ENCODE measurements at places on chromosomes 16 and 17.

GRCh38 chr16:30009990-30010843 lies 610 bp downstream of the DOC2A start:
- H3K27me3 ChIP-seq = peaks cover 20% of the 10 kb centered on the region
- H3K4me3 ChIP-seq = peak overlapping the region; percentile 67
- no peak overlapping the region for H3K27ac ChIP-seq
- H3K4me1 ChIP-seq = peaks cover 12% of the 10 kb centered on the region
- H3K36me3 ChIP-seq = no peaks in the 10 kb centered on the region

DNA sequence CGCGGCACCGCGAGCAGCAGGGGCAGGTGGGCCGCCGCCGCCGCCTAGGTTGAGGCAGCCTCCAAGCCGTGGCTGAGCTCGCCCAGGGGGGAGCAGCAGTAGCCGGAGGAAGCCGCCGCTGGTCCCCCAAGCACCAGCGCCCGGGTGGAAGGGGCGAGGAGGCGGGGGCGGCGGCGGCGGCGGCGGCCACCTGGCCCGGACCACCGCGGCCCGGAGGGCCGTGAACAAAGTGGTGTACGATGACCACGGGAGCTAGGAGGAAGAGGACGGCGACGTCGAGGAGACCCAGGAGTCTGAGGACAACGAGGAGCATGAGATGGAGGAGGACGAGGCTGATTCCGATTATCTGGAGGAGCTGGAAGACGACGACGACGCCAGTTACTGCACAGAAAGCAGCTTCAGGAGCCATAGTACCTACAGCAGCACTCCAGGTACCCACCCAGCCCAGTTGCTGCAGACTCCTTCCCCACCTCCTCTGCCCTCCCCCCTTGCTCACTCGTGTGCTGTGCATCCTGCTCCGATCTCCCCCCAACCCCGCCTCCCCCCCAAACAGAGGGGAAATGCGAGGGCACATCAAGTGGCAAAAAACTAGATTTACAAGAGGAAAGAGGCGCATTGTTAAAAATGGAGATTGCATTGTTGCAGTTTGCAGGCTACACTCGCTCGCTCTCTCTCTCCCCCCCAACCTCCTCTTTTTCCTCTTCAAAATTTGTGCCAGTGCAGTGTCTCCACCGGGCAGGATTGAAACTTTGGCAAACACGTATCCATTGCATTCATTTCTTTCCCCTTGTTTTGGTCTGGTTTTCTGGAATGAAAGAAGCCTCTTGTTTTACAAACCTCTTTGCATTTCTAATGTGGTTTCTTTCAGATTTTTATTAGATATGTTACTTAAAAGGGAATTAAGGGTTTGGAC lies 41.8 kb upstream of the AMZ2 start:
- no peaks in the 10 kb centered on the region for H3K36me3 ChIP-seq
- H3K27me3 ChIP-seq = no peaks in the 10 kb centered on the region
- no peak for DNase-seq
- peaks cover 14% of the 10 kb centered on the region for H3K4me1 ChIP-seq

- DNase-seq = no peak
- no peak overlapping the region for H3K4me3 ChIP-seq
Observed at GRCh38 chr16:1105888-1106620, 10.0 kb upstream of the C1QTNF8 start.

GRCh38 chr16:50167556-50167955 lies 14.4 kb downstream of the TENT4B start:
- no peak for DNase-seq
- H3K4me1 ChIP-seq = no peaks in the 10 kb centered on the region
- H3K36me3 ChIP-seq = no peaks in the 10 kb centered on the region
- no peaks in the 10 kb centered on the region for H3K27me3 ChIP-seq
- no peak overlapping the region for H3K4me3 ChIP-seq

- no peak overlapping the region for H3K27ac ChIP-seq
- H3K27me3 ChIP-seq = peaks cover 82% of the 10 kb centered on the region
- no peak for DNase-seq
- no peaks in the 10 kb centered on the region for H3K4me1 ChIP-seq
Observed at GRCh38 chr17:37792787-37793186, 47.9 kb upstream of the HNF1B start.

All from esophagus squamous epithelium (tissue), 5 donors.